ENCODE measurements at places on chromosomes 2 and 18.

GRCh38 chr2:129877795-129878775 is 101.4 kb upstream of the RAB6C start:
- peak; percentile 13 for DNase-seq

DNA sequence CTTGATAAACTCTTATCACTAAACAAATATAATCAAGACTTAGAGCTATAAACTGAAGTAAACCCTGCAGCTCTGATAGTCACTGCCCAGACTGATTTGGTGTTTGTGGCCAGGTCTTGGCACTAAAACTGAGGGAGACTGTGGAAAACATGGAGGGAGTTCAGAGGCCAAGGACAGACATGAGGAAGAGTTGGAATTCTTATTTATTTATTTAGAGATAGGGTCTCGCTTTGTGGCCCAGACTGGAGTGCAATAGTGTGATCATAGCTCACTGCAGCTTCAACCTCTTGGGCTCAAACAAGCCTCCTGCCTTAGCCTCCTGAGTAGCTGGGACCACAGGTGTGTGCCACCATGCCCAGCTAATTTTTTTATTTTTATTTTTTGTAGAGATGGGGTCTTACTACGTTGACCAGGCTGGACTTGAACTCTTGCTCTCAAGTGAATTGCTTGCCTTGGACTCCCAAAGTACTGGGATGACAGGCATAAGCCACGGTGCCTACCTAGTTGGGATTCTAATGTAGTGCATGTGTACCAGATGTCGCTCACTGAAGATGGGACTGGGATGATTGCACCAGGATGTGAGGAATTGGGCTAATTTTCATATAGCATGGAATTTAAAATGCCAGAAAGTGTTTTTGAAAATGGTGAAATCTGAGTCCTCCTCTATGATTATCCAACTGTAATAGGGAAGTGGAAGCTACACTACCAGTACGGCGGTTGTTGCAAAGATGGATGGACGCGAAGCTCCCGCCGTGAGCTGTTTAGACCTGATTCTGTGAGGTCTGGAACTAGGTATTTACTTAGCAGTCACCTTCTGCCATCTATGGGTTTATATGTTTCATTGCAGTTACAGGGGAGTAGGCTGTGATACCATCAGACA is 52.7 kb upstream of the CTLA4 start:
- DNase-seq = peak; percentile 77

GRCh38 chr2:143815082-143815481 is 685.9 kb downstream of the ARHGAP15 start:
- no peak for DNase-seq

- no peak for DNase-seq
These were observed 117.6 kb upstream of the APCDD1 start for GRCh38 chr18:10336749-10337350.

Data from fibroblast of villous mesenchyme (primary cell).